Fibroblast of the conjunctiva (primary cell): ENCODE measurements at places on chromosomes 11 and 22.

DNA sequence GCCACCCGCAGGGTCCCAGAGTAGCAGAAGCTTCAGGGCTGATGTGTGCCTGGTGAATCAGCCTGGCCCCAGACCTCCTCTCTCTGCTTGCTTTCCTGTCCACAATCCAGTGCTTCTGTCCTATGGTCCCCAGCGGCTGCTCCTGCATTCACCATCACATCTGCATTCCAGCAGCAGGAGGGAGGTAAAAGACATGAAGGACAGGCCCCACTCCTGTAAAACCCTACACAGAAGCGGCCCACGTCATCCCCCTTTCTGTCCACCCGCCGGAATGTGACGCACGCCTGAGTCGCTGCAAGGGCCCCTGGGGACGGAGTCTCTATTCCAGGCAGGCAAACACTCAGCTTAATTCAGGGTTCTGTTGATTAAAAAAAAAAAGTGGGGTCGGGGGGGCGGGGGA is 58.3 kb downstream of the CDKN1C start:
- no peak for DNase-seq

DNA sequence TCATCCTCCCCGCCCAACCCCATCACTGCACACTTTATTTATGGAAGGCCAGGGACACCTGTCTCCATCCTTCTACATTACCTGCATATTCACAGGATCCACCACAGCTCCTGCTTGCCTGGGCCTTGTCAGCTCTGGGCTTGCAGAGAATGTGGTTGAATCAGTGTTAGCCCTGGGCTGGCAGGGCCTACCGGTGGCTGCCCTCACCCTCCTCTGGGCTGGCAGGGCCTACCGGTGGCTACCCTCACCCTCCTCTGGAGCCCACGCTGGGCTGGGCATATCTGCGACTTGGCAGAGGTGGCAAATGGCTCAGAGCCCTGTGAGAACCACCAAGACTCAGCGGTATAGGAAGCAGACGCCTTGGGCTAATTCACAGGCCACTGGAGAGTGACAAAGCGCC is 300.9 kb downstream of the NTM start:
- no peak for DNase-seq

DNA sequence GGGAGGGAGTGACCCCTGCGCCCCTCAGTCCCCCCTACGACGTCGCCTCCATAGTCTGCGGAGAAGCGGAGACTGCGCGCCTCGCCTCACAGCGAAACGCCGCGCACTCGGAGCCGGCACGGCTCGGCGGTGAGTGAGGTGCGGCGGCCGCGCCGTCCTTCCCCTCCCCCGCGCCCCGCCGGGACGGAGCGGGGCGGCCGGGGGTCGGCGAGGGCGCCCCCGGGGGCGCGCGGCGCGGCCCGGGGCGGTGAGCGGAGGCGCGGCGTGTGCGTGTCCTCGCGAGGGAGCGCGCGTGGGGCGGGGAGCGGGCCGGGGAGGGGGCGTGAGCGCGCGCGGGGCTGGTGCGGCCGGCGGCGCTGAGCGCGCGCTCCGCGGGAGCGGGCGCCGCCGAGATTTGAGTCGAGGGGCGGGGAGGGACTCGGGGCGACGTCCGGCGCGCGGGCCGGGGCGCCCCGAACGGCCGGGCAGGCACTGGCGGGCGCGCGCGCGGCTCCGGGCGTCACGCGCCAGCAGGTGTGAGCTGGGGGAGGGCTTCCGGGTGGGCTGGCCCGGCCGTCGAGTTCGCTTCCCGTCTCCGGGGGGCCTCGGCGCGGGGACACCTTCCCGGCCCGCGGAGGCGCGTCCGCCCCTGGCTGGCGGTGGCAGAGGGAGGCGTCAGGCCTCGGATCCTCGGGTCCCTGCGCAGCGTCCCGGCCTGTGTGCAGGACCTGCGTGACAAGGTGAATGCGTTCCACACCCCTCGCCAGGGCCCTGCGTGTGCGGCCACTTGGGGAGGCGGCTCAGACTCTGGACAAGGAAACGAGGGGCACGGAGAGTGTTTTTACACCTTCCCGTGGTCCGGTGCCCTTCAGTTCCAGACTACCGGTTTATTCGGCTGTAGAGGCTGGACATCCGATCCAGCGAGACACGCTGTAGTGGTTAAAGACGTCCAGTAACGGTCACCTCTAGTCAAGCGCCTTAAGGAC is 50.4 kb downstream of the FAM83F start:
- DNase-seq: no peak

DNA sequence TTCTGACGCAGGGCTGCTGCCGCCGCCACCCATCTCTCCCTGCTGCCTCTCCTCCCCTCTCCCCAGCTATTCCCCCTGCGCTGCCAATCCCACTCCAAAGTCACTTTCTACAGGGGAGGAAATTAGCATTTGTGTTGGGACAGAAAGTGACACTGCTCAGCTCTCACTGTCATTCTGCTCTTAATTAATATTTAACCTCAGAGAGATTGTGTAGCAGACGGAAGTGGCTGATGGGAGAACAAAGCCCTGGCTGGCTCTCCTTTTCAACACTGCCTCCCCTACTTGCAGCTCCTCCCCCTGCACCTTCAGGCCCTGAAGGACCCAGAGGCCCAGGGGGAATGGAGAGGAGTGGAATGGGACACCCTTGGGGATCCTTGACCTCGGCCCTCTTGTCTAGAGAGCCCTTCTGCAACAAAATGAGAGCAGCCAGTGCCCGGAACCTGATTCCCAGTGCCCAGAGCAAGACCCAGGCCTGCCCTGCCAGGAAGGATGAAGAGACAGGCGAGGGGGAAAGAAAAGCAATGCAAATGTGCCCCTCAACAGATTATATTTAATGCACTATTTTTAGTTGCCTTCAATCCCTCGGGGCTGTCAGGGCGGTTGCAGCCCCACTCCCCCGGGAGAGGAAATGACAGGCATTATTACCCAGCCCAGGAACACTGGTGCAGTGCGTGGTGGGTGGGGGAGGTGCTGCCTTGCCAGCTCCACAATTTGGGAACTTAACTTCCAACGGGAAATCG is 14.6 kb upstream of the NRGN start:
- DNase-seq: no peak

- DNase-seq: no peak
Observed at GRCh38 chr11:80929031-80929805, 1488.4 kb upstream of the TENM4 start.

DNA sequence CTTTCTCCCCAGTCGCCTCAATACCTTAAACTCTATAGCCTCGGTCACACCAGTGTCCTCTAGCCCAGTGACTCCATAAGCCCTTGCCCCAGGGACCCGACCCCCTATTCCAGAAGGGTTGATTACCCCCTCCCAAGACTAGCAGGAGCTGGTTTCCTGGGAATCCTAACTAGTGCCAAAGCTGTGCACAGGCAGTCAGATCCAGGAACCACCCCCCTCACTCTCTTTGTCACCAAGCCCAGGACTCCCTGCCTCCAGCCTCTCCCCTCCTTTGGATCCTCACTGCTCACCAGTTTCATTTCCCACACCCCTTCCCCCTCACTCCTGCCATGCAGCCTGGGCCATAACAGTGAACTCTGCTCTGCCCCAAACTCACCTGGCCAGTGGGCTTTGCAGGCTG is 9.8 kb downstream of the LTBP3 start:
- DNase-seq: no peak

- peak; percentile 83 for DNase-seq
Observed at GRCh38 chr11:46920755-46921154, 2.4 kb upstream of the LRP4 start.

- peak; percentile 48 for DNase-seq
Observed at GRCh38 chr11:8092587-8093424, 11.8 kb downstream of the TUB start.

GRCh38 chr11:118092907-118093571 is 6.3 kb upstream of the SMIM35 start:
- DNase-seq: no peak

DNA sequence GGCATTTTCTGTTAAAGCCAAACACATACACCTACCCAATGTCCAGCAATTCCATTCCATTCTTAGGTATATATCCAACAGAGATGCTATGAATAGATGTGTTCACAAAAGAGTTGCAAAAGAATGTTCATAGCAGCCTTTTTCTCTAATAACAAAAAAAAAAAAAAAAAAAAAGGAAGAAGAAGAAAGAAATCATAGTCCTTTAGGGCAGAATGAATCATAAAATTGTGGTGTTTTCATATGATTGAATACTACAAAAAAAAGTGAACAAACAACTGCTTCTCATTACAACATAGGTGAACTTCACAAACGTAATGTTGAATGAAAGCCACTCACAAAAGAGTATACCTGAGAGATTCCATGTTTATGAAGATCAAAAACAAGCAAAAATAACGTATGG is 66.8 kb upstream of the GRK3 start:
- no peak for DNase-seq

DNA sequence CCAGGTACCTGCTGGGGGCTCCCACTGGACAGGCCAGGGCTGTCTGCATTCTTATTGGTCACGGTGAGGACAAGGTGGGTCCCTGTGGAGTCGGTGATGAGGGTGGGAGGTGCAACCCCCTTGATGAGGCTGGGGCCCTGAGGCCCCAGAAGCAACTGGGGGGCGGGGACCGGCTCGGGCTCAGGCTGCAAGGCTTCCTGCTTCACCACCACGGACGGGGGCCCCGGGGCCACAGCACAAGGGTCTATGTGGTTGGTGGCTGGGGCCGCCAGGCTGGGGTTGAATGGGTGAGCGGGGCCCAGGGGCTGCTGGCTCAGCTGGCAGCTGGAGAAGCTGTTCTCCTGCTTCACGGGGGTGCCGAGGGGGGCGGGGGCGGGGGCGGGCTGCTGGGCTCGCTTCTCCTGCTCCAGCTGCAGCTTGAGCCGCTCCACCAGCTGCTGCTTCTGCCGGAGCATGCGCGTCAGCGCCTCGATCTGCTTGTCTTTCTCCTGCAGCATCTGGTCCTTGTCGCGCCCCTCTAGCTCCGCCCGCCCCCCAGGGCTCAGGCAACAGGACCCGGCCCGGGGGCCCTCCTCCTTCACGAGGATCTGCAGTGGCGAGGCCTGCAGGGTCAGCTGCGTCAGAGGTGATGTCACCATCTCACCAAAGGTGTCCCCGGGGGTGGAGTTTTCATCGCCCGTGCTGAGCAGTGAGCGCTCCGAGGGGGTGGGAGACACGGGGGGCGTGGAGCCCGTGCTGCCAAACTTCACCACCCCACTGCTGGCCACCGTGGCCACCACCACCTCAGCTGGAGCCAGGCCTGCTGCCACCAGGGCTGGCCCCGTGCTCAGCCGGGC is 48.2 kb downstream of the SGSM3 start:
- DNase-seq: no peak

DNA sequence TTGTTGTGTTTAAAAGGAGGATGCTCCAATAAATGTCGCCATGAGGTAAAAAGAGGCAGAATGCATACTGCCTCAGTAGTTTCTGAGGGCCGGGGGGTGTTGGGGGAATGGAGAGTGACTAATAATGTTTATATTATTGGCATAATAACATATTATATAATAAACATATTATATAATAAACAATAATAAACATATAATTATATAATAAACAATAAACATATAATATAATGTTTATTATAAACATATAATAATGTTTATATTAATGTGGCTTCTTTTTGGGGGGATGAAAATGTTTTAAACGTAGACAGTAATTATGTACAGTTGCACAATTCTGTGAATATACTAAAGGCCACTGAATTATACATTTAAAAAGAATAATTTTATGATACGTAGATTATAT is 35.6 kb downstream of the TRIM66 start:
- DNase-seq: no peak

GRCh38 chr11:129644326-129644725 is 171.3 kb upstream of the TMEM45B start:
- no peak for DNase-seq

DNA sequence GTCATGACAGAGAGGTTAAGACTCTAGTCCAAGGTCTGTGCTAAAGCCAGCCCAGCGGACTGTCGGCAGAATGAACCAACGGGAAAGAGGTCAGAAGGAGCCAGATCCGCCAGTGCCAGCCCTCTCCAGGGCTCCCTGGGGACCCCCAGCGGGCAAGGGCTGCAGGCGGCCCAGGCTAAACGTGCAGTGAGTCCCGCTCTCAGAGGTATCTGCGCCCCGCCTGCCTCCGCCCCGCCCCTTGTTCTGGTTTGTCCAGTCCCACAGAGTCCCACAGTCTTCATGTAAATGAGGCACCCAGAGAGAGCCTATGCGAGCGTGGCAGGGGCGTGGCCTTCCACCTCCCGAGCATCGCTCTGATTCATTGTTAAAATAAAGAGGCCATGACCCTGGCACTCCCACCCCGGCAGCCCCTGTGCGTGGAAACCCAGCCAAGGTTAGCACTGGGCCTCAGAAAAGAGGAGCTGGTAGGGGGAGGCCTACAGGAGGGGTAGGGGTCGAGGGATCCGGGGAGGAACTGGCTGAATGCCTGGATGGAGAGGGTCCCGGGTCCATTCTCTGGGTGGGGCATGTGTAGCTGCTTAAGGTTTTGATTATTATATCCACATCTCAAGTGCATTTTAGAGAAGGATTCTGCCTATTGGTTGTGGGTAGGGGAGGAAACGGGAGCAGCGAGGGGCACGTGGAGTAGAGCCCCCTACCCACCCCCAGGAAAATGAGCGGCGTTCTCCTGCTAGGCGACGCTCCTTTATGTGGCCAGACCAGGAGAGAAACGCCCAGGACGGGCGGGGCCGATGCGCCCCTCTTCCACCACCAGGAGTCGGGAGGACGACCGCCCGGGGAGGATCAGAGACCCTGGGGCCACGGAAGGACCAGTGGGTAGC is at the start of gene TRIOBP:
TRIOBP (plus strand) TSS at position 392 of the 881 bp plus-strand sequence. CDS start 4,318 bp downstream, outside the sequence.
- peak; percentile 91 for DNase-seq

DNA sequence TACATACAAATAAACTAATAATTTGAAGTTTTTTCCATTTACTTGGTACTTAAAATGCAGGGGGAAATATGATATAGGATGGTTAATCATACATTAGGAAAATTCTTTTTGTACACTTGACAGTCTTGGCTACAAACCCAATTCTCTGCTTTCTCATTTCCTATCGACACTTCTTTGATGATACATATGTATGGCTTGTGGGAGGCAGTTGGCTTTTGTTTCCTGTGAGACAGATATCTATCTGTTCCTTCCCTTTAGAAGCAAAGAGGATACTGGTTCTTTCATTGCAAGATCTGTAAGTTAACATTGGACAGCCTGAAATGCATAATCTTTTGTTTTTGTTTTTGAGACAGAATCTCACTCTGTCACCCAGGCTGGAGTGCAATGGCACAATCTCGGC is 47.9 kb upstream of the ADORA2A start:
- DNase-seq: no peak

DNA sequence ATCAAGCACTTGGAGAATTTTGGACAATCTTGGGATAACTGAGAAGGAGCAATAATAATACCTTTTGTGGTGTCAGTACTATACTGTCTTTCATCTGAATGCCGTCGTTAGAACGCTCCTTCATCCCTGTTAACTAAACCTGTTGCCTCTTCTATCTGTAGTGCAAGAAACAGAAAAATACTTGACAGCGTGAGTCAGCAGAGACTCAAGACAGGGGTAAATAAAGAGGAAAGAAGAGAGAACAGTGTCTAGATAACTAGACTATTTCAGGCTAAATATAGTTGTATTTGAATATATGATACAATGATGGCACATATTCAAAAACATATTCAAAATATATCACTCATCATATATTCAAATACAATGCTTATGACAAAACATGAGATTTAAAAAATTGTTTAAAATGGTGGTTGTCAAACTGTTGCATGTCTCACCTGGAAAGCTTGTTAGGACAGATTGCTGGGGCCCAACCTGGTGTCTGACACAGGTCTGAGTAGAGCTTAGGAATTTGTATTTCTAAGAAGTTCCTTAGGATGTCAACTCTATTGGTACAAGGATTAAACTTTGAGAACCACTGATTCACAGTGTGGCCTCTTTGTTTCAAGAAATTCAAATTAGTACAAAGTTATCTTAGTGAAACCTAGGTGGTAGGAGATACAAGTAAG is 17.4 kb downstream of the OOSP4A start:
- DNase-seq: no peak
